ENCODE measurements at places on chromosomes 13 and 19. TPM values are rescaled to one million over a fixed set of nuclear protein-coding genes. Genes with fewer than 3 reads are reported as not detected.

The KIRREL2 gene
- total RNA-seq, result 0.12 TPM

The PEG3 gene
- total RNA-seq, result 7.7 TPM

- DNase-seq, result no peak
Measured at GRCh38 chr13:27264181-27264580, 6.4 kb upstream of the RASL11A start.

GRCh38 chr13:31476266-31476665, 263.1 kb upstream of the RXFP2 start:
- DNase-seq, result no peak

DNA sequence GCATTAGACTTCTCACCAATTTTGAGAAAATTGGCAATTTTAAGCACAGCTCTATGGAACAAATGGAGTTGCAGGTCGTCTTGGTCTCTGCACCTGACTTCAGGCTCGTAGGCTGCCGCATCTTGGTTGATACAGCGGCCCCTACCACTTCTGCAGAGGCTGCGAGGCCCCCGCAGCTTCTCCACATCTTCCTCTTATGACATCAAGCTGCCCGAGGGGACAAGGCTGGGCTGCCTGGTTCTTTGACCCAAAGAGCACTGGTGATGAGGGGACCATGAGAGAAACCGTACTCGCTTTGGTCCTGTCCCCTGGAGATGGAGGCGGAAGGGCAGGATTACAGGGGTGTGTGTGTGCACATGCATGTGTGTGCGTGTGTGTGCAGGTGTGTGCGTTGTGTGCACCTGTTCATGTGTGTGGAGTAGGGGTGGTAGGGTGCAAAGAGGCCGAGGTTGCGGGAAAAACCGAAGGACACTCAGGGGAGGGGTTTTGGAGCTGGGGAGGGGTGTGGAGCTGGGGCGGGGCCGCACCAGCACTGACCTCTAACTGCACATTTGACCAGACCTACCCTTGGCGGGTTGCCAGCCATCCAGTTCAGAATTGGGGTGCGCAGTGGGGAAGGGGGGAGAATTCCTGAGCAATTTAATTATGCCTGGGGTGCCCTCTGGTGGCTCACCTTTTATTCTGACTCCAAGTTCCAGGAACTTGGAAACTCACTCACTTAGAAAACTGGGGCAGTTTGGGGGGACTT, 65.1 kb upstream of the ARHGEF7 start:
- no peak for DNase-seq

DNA sequence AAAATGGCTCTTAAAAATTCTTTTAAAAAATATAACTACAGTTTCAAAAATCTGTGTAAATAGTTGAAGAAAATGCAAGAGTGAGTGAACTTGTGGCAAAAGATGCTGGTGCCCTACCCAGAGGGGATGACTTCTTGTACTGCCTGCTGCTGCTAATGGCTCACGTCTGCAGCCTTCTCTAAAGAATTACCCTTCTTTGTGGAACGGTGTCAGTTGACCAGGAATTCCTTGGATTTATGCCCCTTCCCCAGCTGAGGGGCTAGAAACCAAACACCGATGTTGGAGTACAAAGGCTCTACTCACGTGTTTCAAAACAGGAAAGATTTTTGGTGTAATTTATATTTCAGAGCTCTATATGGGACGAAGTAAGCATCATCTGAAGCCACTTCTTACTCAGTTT, 1582.8 kb downstream of the OLFM4 start:
- no peak for DNase-seq

All from mucosa of gallbladder (tissue), 1 donor.